ENCODE measurements at places on chromosomes 13 and 19.

- no peak for DNase-seq
Observed at GRCh38 chr13:79318664-79319063, 87.4 kb downstream of the RBM26 start.

- peak; percentile 46 for DNase-seq
Observed at GRCh38 chr19:45059258-45059965, 16.9 kb downstream of the ZNF296 start.

DNA sequence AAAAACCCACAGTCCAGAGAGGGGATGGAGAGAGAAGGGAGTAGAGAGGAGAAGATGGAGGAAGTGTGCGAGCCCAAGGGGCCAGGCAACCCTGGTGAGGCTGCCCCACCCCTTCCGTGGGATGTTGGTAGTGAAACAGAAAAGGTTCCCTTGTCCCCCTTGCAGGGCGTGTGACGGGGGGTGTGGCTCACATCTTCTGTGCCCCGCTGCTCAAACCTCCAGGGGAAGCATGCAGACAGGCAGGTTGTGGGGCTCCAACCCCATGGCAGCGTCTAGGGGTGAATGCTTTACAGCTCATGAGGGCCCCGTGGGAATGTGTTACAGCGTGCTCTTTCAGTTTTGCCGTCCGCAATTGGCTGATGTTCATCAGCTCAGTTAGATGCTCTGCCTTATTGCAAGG, 14.7 kb upstream of the EVI5L start:
- no peak for DNase-seq

- no peak for DNase-seq
Observed at GRCh38 chr13:110627761-110628476, 12.6 kb downstream of the NAXD start.

DNA sequence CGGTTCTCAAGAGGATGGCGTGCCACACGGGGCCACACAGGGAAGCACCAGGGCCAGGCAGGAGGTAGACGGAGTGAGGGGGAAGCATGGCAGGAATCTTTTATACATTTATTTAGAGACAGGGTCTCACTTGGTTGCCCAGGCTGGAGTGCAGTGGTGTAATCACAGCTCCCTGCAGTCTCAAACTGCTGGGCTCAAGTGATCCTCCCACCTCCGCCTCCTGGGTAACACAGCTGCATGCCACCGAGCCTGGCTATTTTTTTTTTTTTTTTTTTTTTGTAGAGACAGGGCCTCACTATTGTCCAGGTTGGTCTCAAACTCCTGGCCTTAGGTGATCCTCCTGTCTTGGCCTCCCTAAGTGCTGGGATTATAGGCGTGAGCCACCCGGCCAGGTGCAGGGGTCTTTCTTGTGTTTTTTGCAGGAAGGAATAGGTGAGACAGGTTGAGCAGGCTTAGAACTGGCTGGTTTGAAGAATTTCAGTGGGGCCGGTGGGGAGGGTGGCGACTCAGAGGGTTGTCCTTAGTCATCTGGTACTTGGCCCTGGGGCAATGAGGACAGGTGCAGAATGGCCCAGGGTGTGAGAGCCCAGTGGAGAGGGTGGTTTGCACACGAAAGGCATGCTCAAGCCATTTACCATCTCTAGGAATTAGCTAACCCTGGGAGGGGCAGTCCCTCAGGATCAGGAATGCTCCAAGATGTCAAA, 7.6 kb downstream of the SSC5D start:
- DNase-seq: no peak

DNA sequence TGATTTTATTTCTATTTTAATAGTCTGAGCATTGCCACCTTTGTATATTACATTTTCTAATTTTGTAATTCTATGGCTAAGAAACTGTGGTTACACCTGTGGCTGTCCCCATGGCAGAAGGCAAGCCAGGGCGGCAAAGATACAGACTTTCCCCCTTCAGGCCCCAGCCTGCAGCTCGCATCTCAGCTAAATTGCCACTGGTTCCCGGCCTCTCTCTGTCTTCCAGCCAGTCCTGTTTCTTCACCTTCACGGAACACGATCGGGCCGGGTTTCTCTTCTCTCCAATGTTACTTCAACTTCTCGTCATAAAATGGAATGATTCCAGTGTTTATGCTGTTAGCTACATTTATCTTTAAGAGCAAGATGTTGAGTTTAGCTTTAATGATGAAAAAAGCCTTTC, 124.5 kb upstream of the ZNF507 start:
- no peak for DNase-seq

DNA sequence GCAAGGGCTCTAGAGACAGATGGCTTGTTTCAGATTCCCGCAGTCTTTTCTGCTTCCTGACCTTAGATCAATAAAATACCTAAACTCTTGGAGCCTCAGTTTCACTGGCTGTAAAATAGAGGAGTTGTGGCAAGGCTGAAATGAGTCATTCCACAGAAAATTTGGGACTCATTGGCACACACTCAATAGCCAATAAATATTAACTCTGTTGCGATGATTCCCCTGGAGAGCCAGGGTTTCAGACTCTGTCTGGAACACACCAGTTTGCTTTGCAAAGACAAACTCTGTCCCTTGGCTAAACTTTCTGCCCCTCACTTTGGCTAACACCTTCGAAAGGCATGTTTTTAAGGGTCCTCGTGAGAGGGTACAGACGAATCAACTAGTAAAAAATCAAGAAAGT, 18.1 kb upstream of the UBE2L5 start:
- peak; percentile 34 for DNase-seq

DNA sequence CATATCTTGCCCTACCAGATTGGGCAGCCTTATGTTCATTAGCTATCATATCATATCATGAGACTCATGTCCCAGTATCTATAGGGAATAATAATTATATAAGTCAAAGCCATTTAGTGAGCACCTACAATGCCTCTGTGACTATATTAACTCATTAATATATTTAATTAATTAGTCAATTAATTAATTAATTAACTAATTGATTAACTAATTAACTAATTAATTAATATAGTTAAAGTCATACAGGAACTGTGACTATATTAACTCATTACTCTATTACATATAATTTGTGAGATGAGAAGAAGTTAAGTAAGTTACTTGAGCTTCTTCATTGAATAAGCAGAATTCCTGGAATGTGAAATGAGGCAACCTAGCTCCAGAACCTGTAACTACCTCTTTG, 588.3 kb upstream of the SLITRK1 start:
- no peak for DNase-seq

- DNase-seq: no peak
Observed at GRCh38 chr13:54879036-54879435, 1850.4 kb downstream of the OLFM4 start.

DNA sequence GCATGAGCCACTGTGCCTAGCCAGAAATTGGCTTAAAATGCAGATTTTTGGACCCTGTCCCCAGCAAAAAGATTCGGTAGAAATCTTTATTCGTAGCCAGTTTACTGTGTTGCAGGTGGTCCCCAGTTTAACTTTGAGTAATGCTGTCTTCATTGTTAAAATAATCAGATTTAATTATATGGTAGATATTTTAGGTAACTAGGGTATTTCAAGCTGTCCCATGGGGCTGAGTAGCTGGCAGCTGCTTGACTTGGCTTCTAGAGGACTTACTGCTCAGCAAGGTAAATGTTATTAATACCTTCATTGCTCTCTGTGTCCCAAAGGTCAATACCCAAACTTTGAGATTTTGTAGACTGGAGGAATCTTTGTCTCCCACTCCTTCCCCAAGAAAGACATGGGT, 21.1 kb downstream of the LSM14A start:
- no peak for DNase-seq

DNA sequence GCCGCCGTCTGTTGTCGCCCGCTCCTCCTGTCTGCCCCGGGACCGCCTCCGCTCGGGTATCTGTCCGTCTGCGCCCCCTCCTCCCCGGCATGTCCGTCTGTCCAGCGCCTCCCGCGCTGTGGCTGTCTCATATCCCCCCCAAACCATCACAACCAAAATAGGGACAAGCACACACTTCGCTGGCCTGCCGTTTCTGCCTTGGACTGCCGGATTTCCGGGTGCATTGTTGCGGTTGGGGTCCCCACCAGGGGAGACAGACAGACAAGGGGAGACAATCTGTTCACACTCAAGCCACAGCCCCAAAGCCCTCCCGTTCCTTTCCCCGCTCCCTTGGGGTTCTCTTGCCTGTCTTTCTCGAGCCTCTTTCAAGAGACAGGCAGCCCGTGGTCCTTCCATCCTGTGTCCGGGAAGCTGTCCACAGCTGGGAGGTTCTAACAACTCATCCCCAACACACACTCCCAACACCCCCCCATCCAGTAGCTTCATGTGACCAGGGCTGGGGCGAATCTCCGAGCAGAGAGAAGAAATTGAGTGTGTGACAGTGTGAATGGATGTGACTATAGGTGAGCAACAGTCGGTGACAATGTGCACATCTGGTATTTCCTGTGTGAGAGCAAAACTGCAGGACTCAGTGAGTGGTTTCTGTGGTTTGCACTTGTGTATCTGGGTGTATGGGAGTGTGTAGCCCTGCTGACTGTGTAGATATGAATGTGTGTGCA, 16.5 kb upstream of the FOSB start:
- peak; percentile 57 for DNase-seq

- no peak for DNase-seq
Observed at GRCh38 chr19:29622166-29623070, 16.3 kb downstream of the POP4 start.

GRCh38 chr19:6616011-6616410, 25.1 kb upstream of the CD70 start:
- DNase-seq: no peak

DNA sequence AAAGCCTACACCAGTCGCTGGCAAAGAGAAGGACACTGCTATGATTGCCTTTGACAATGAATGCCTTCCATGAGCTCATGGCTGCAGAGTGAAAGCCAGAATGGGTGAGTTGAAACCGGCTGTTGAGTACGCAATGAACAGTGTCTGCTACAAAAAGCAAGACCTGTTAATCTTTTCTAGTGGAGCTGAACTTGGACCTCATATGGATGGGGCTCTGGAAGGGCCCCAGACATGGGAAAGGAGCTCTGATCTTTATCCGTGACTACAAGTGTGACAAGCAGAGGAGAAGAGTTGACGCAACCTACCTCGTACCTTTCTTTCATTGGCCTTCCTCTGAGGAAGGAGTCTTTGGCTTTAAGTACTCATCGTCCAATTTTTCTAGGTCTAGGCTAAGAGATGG, 67.1 kb upstream of the TSC22D1 start:
- no peak for DNase-seq

GRCh38 chr19:52095172-52096014, at the start of gene ZNF841:
ZNF841 (minus strand) TSS chr19:52095765; CDS start chr19:52084801, 10,964 bp downstream.
- peak; percentile 94 for DNase-seq

DNA sequence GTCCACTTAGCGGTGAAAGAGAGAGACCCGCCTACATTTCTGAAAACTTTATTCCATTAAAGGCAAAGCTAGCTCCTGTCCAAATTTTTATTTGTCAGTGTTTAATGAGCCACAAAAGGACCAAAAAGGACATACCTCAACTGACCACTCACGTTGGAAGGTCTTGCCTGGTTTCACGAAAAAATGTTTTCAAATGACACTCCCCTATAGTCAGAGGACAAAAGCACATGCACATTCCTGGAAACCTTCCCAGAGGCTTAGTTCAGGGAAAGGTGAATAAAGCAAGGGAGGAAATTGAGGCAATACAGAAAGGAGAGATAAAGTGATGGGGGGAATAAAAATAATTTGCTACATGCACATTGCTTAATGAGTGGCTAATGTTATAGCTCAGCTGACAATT, 55.6 kb downstream of the DOCK9 start:
- no peak for DNase-seq

GRCh38 chr13:25503856-25504255, 132.1 kb downstream of the ATP8A2 start:
- no peak for DNase-seq

GRCh38 chr13:49596221-49596620, 10.9 kb upstream of the RCBTB1 start:
- no peak for DNase-seq

DNA sequence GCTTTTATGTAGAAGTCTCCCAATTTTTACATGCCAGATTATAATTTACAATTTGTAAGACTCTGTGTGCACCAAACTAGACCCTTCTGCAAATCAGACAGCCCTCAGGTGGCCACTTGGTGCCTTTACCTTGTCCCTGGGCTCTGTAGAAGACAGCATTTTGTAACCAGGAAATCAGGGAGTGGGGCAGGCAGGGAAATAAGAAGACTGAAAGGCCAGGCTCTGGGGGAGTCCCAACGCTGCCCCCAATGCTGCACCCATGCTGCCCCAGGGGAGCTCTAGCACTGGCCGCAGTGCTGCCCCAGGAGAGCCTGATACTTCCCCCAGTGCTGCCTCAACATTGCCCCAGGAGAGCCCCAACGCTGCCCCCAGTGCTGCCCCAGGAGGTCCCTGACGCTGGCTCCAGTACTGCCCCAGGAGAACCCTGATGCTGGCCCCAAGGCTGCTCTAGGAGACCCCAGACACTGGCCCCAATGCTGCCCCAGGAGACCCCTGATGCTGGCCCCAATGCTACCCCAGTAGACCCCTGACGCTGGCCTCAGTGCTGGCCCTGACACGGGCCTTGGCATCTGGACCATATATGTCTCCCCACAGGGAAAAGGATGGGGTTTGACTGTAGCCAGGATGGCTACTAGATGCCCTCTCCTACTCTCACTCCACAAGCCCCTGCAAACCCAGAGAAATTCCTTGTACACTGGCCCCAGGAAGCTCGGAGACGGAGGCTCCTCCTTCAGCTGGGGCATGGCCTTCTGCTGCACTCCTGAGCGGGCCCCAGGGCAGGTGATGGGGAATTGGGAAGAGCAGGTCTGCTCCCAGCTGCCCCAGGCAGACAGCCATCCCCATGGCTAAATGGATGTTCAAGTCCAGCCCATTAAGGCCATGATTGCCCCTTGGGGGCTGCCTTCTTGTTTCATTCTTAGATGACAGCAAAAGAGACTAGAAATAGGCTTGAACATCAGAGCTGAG, 23.6 kb downstream of the VSTM2B start:
- no peak for DNase-seq

DNA sequence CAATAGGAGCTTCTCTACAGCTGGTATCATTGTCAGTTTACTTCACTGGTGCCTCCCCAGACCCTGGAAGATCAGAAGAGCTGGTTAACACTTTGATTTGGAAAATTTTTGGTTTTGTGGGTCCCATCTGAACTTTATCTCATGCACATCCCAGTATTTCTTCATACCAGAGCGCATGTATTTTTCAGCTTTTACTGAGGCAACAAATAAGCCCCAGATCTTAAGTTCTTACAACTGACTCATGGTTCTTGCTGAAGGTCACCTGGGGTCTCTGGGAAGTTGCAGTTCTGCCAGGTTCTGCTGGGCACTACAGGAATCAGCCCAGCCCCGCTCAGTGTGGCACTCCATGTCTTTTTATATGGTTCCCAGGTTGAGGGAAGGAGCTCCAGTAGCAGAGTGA, 1249.9 kb downstream of the EFNB2 start:
- no peak for DNase-seq

GRCh38 chr13:76687467-76687866, 198.7 kb downstream of the KCTD12 start:
- no peak for DNase-seq

- DNase-seq: no peak
Observed at GRCh38 chr19:887072-887471, 5.9 kb downstream of the MED16 start.
